NB4 (cell line): ENCODE measurements at places on chromosomes 13 and 19.

DNA sequence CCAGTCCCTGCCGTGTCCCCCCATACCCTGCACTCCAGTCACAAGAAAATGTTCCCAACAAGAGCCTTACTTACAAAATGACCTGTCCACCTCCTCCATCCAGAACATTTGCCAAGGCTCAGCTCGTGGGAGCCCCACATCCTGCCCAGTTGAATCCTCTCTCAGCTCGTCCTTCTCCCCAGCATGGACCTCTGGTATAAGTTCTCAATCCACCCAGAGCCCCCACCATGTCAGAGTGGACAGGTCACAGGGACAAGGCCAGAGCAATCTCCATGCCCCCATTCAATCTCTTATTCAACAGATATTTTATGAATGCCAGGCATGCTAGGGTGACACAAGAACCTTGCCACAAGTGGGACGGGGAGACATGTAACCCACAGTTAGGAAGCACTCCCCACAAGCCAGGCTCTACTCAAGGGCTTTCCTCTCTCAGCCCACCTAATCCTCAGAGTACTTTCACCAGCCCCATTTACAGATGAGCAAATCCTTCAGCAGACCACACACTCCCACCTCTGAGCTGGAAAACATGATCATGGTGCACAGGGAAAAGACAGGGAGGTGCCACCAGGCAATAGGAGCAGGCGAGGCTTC, 15.1 kb downstream of the DEDD2 start:
- peak; percentile 45 for DNase-seq

DNA sequence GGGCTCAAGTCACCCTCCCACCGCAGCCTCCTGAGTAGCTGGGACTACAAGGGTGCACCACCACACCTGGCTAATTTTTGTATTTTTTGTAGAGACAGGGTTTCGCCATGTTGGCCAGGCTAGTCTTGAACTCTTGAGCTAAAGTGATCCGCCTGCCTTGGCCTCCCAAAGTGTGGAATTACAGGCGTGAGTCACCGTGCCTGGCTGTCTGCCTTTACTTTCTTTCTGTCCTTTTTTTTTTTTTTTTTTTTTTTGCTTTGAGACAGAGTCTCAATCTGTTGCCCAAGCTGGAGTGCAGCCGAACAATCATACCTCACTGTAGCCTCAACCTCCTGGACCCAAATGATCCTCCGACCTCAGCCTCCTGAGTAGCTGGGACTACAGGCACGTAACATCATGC, 25.0 kb upstream of the OR1M1 start:
- no peak for DNase-seq

- peak; percentile 31 for DNase-seq
Observed at GRCh38 chr19:13959962-13960862, 7.9 kb downstream of the DCAF15 start.

- DNase-seq, result no peak
Observed at GRCh38 chr19:57712222-57712621, 3.2 kb upstream of the ZNF154 start.

DNA sequence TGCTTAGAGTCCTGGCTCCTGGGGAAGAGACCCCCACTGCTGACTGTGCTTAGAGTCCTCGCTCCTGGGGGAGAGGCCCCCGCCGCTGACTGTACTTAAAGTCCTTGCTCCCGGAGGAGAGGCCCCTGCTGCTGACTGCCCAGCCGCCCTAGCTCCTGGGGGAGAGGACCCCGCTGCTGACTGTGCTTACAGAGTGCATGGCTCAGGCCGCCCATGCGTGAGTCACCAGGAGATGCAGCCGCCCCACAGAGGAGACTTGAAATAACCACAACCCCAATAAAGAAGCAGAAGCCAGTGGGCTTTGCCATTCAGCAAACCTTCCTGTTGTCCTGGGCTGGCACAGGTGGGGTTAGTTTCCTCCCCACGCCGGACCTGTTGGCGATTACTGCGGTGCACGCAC, 79.2 kb upstream of the C13orf46 start:
- peak; percentile 96 for DNase-seq

DNA sequence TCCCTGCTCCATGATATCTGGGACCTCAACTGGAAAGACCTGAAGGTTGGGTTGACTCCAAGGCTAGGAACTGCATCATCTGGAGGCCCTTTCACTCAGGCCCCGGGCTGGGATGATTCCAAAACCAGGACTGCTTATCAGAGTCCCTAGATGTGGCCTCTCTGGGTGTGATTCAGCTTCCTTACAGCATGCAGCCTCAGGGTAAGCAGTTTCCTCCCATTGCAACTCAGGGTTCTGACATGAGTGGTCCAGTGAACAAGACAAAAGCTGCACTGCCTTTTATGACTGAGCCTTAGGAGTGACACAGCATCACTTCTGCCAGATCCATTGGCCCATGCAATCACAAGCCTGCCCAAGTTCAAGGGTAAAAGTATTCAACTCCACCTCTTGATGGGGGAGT, 502.8 kb downstream of the COG6 start:
- DNase-seq, result no peak
